Cortex of kidney (tissue), 1 donor: ENCODE measurements at places on chromosomes 11 and 22.

- DNase-seq = no peak
Measured at GRCh38 chr11:72075756-72076155, 4.6 kb downstream of the NUMA1 start.

GRCh38 chr11:113896156-113896879 lies 8.3 kb upstream of the HTR3B start:
- no peak for DNase-seq

DNA sequence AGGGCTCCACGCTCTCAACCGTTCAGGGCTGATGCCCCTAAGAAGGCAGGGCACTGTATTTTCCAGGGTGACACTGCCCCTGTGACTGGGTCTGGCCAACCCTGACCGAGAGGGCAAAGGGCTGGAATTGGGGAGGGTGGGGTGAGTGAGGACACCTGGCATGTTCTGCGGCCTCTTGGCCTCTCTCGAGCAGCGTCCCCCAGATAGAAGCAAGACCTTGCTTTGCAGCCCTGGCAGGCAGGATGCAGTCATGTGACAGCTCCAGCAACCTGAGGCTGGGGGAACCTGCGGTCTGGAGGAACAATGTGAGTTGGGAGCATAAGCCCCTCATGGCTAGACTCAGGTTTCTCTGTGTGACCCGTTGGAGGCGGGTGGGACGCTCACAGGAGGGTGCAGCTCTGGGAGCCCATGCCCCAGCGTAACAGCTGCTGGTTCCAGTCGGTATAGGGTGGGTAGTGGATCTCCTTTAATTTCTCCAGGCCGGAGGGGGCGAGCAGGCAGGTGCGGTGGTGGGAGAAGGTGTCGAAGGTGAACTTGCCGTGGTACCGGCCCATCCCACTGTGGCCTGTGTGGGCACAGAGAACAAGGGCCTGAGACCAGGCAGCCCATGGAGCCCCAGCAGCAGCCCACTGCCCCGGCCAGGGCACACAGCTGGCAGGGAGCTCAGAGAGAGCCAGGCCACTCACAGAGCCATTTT lies 11.4 kb downstream of the ALDH3B2 start:
- DNase-seq = no peak

DNA sequence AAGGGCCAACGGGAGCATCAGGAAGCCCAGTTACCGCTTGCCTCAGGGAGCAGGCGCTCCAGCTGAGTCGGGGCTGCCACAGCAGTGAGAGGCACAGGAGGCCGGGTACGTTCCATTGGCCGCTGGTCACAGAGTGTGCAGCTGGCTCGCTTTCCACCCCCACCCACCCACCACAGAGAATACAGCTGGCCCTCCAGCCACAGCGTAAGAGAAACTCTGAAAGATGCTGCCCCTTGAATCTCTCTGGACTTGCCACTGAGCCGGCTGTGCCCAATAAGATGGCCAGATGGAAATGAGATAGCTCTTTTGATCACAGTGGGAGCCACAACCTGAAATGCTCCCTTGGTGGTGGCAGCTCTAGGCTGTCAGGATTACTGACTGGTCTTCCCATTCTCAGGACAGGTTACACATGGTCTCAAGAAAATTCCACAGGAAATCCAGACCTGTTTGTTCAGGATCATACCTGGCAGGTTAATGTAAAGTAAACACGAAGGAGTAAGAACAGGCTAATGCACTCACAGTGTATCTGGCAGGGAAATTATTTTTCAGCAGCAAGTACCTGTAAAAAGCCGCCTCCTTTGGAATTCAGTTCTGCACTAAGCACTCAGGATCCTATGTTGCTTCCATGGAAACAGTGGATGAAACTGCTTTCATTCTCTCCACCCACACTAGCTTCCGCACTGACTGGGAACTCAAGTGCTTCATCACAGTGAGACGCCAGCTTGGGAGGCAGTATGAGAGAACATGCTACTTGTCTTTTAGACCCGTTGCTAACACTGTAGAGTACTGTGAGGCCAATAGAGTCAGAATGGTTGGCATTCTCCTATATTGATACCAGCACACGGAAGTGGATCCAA lies 16.5 kb downstream of the SIAE start:
- no peak for DNase-seq

DNA sequence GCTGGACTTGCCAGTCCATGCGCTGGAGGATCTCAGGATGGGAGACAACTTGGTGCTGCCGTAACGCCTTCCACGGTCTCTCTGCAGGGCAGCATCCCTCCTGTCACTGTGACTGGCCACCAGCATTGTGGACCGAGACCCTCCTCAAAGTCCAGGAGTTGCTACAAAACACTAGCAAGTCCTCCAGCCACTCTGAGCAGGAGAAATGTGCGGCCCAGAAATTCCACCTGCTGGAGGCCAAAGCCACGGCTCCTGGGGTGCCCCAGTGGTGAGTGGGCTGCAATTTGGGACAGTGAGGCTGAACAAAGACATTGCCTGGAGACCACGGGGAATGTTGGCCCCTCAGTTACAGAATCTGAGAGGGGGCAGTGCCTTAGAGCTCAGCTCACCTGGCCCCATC lies 6.9 kb upstream of the DSCAML1 start:
- DNase-seq = no peak

DNA sequence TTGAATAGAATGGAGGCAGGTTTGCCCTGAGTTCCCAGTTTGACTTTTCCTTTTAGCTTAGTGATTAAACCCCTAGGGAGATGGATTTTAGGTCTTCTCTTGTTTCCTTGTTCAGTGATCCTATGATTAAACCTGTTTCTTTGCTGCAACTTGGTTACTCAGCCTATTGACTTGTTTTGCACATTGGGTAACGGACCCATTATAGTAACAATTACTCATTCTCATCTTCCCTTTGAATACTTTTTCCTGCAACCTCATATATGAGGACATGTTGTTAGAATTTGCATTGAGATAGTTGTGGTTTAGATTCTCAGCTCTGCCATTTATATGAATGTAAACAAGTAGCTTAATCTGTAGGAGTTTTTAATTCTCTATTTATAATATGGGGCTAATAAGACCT lies 489.2 kb upstream of the CNTN5 start:
- DNase-seq = no peak

GRCh38 chr11:102430158-102430836 lies 22.3 kb downstream of the TMEM123 start:
- no peak for DNase-seq
